ENCODE measurements at places on chromosomes 2 and 18.

GRCh38 chr2:167860082-167860481 lies 387.3 kb downstream of the STK39 start:
- DNase-seq, result no peak

DNA sequence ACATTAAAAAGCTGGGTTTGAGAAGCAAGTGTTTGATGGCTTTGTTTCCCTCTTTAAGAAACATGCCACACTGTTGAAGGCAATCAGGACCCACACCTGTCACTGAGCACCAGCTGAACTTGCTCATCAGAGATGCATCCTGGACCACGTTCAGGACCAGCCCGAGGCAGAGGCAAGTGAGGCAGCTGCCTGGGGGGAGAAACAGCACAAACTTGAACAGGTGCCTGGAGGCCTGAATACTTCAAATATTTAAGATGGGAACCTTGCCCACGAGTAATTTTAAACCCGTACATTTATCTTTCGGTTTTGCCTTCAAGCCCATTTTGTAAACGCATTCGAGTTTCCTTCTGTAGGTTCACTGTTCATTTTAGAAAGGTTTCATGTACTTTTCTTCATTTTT lies 421.3 kb downstream of the NYAP2 start:
- no peak for DNase-seq

- DNase-seq, result no peak
Observed at GRCh38 chr2:233351423-233351822, 2.9 kb upstream of the DGKD start.

DNA sequence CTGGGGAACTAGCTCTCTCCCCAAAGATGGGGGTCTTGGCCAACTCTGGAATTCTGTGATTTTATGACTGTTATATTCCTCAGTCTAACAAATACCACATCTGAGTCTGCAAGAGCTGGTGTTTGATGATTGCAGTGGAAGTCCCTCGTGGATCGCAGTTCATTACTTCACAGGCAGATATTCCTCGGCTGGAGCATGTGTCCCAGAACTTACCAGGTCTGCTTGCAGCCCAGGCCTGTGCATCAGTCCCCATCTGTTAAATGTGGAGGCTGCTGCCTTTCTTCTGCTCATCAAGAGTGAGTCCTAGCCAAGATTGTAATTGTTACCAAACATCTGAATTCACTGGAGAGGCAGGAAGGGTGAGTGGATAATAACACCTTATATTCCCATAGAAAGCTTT lies 55.5 kb downstream of the PRKCE start:
- DNase-seq, result no peak

- DNase-seq, result no peak
Observed at GRCh38 chr2:46010925-46011490, 286.2 kb upstream of the EPAS1 start.

- DNase-seq, result no peak
Observed at GRCh38 chr2:21422050-21422449, 298.3 kb downstream of the TDRD15 start.

GRCh38 chr2:144268036-144268678 lies 251.8 kb downstream of the ZEB2 start:
- no peak for DNase-seq

DNA sequence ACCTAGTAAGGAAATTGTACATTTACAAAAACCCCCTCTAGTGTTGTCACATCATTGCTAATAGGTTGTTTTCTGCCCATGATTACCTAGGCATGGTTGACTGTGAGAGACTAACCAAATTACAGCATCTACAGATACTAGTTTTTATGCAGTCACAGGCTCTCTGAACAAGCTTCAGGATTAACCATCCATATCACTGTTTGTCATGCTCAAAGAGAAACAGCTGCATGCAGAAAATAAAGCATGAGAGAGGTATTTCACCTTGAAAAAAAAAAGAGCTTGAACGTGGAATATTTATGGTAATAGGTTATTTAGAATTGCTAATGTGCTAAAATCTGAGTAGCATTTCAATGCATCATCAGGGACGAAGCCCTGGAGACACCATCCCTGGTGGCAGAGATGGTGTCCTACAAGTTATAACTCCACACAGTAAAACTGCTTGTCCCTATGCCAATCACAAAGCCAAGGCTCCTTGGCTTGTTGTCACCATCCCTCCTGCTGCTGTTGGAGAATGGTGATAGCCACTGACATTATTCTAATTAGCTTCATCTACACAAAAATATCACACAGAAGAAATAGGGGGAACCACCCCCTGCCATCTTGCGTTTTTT lies 5.4 kb downstream of the NEB start:
- DNase-seq, result no peak

DNA sequence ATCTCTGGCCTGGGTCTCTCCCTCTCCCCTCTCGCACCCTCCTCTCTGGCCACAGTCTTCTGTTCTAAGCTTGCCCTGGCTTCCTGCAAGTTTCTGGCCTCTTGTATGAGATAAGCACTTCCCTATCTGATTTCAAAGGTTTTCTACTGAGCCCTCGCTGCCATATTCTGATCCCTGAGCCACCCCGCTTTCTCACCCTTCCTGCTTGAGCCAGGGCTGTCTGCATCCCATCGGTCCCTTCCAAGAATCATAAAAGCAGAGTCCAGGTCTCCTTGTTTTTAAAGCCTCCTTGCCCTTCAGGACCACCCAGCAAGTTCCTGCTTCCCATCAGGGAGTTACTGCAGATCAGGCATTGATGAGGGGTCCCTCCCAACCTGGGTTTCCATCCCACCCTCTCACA lies 110.2 kb downstream of the PRKCE start:
- DNase-seq, result no peak

DNA sequence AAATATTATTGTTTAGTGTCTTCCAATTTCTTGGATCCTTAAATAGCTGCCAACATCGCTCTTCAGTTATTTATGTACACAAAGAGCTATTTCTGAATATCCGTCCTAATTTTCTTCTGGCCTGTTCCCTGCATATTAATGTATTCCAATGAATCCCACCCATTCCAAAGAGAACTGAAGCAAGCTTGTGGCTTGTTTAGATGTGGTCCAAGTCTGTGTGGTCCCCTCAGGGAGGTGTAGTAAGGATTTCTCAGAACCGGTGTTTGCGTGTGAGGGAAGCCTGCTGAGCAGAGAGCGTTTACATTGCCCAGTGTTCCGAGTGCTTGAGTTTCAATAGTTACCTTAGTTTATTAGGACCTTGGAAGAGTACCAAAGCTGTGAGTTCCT lies 25.1 kb upstream of the IL1R1 start:
- no peak for DNase-seq

GRCh38 chr18:48138210-48138609 lies 207.8 kb upstream of the SMAD2 start:
- no peak for DNase-seq

DNA sequence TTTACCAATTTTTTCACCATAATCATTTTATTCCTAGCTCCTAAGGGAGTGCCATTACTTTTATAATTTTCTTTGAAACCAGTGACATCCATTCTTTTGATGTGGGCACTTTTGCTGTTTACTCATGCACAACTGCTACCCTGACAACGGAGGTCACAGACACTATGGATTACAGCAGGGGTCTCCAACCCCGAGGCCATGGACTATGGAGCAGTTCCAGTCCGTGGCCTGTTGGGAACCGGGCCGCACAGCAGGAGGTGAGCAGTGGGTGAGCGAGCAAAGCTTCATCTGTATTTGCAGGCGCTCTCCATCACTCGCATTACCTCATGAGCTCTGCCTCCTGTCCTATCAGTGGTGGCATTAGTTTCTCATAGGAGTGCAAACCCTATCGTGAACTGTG lies 34.6 kb downstream of the PRPF40A start:
- DNase-seq, result no peak

- DNase-seq, result no peak
Observed at GRCh38 chr18:54254265-54254758, 15.0 kb upstream of the POLI start.

GRCh38 chr2:221558107-221558506 lies 14.0 kb downstream of the EPHA4 start:
- DNase-seq, result no peak

DNA sequence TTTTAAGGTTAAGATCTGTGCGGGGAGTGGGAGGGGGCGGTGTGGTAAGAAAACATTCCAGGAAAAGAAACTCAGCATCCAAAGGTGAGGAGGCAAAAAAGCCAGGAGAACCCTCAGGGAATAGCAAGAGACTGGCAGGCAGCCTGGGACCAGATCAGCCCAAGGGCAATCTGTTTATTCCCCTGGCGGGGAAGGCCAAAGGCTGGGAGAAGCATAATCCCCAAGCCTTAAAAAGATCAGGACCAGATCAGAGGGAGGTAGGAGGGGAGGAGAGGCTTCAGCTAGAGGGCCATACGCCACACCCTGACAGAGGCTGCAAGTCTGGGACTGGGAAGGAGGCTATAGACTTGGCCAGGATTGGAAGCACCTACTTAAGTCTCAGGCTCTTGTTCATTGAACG lies 163.0 kb upstream of the PXDN start:
- no peak for DNase-seq

- DNase-seq, result no peak
Observed at GRCh38 chr2:43131051-43131889, 95.1 kb downstream of the ZFP36L2 start.

DNA sequence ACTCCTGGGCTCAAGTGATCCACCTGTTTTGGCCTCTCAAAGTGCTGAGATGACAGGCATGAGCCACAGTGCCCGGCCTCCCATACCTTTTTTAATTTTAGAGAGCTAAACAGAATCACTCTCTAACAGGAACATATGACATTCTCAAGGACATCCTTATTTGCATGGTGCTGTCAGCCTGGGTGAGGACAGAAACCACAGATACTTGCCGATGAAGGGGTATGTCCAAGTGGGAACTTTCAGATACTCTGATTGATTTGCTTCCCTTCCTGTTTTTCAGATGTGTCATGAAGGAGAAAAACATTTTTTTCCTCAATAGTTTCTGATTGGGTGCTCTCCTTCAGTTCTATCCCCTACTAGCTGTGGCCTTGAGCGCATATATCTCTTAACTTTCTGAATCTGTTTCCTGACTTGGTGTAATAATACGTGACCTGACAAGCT lies 49.6 kb downstream of the MYO3B start:
- DNase-seq, result no peak

DNA sequence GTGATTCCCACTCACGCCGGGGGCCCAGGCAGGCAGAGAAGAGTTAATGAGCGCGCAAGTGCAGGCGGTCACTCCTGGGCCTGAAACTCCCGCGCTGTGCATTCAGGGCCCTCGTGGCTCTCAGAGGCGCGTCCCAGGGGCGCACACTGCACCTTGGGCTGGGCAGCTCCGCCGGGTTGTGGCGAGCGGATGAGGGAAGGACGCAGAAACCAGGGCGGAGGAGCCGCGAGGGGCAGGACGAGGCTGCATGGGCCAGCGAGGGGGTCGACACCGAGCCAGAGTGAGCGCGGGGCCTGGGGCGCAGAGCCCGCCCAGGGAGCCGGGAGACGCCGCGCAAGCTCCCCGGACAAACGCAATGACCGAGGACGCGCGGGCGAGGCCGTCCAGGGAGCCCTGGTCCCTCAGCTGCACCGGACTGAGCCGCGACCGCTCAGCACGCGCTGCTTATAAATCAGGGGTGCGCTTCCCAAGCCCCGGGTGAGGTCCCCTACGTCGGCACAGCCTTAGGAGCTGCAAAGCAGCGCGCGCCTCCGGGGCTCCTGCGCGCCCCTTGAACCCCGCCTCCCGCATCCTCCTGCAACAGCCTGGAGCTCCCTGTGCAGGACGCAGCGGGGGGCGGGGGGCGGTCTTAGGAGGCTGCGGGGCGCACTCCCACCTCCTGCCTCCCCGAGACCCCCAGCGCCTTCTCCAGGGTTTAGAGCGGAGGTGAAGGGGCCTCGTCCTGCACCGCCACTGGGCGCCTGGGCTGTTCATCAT lies 180.2 kb upstream of the ALKAL2 start:
- no peak for DNase-seq

DNA sequence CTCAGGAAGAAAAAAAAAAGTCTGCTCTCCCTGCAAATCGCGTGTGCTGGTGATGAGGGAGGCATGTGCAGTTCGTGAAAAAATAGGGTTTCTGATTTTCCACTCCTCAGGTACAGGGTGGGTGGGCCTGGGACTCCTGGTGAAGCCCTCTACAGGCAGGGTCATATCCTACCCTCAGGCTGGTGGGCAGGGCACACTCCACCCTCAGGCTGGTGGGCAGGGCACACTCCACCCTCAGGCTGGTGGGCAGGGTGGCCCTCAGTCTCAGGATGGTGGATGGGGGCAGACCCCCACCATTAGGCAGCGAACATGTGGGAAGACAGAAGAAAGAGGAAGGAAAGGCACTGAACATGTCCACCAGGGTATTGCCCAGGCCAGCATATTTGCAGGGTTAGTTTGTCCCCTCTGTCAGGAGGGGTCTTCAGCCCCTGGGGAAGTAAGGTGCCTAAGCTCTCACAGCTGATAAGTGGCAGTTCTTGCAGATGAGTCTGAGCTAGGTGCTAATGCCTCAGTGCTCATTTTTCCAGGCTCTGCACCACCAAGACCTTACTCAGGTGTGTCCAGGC lies 95.2 kb upstream of the RAB6C start:
- DNase-seq, result no peak

DNA sequence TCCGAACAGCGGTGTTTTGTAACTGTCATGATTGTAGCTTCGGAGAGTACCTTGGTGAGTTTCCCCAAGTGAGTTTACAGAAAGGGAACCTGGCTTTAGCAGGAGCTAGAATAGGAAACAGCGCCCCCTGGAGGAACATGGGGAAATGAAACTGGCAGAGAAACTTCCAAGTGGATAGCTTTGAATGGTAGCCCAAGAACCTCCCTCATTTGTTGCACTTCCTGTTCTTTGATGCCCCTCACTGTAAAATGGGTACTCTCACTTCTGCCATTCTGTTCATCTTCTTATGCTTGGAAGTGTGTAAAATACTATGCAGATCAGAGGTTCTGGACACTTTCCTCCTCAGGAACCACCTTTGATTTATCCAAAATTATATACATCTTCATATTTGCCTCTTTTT lies 36.2 kb downstream of the CHST10 start:
- DNase-seq, result no peak

DNA sequence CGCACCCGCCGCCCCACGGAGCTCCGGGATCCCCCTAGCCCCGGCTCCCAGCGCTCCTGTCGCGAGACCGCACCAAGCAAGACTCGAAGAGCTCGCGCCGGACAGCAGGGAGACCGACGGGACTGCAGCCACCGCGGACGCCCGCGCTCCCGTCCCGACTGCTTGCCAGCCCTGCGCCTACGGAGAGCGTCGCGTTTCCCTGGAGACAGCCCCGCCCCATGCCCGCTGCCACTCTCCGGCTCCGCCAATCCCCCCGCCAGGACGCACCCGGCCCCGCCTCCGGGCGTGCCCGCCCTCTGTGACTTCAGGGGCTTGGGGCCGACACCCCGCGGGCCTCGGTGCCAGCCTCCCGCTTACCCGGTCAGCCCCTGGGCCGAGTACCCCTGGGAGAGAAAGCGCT lies at the start of gene ANKMY1:
Gene ANKMY1 (minus strand): TSS at position 181 of the 400 bp plus-strand sequence. CDS start 653 bp downstream, outside the sequence.
- DNase-seq, result no peak

GRCh38 chr2:43519643-43520221 lies 76.1 kb downstream of the THADA start:
- no peak for DNase-seq

All from cortex of kidney (tissue), 1 donor.